ENCODE measurements at places on chromosomes 2 and 18.

DNA sequence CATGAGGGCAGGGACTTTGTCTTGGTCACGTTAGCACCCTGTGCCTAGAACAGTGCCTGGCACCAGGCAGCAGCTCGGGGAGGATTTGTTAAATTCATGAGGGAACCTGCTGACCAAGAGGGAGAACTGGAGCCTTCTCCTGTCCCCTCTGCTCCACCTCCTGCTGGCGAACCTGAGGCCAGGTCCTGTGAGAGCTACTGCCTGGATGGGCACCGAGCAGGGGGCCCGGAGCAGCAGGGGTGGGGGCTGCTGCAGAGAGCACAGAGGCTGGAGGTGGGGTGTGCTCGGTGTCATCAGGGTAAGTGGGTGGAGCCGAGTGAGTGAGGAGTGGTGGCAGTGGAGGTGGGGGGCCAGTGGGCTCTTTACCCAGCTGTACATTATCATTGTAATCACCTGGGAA, 52.1 kb upstream of the FAHD2A start:
- DNase-seq = no peak

- DNase-seq = no peak
Observed at GRCh38 chr18:13378150-13378549, 159.6 kb downstream of the LDLRAD4 start.

DNA sequence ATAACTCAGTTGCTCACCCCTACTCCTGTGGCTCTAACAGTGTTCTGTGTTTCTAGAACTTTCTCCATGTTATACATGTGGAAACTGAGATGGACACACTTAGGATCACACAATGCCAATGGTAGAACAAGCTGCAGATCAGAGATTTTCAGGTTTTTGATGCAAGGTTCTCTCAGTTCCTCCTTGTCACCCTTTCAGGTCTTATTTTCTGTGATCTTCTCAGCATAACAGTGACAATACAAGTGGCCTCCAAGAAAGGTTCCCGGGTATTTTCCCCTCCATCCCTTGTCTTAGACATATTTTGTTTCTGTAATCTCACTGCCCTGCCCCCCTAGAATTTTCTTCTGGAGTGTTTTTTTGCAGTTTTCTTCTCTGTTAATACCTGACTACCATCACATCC, 6.2 kb upstream of the MGAT5 start:
- no peak for DNase-seq

DNA sequence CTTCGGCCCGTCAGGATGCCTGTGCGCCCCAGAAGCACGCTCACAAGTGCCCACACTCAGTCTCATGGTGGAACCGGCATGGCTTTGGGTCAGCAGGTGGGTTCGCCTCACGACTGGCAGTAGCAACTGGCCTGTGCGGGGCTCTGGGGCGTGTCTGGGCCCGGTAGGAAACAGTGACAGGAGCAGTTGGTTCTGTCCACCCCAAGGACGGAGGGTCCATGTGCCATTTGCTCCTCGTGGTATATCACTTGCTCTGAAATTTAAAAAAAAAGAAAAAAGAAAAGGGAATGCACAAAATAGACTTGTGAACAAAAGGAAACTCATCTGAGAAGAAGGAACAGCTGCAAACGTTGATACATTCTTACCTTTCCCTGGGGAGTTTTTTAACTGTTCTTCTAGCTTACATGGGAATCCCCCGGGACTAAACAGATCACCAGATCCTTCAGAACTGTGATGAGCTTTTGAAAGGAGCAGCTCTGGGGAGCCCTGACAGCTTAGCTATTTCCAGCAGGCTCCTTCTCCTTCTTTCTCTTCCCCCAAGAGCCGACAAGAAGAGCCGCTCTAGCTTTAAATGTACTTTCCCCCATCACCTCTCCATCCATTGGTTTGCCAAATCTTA, 42.8 kb downstream of the TRAPPC12 start:
- peak; percentile 36 for DNase-seq

DNA sequence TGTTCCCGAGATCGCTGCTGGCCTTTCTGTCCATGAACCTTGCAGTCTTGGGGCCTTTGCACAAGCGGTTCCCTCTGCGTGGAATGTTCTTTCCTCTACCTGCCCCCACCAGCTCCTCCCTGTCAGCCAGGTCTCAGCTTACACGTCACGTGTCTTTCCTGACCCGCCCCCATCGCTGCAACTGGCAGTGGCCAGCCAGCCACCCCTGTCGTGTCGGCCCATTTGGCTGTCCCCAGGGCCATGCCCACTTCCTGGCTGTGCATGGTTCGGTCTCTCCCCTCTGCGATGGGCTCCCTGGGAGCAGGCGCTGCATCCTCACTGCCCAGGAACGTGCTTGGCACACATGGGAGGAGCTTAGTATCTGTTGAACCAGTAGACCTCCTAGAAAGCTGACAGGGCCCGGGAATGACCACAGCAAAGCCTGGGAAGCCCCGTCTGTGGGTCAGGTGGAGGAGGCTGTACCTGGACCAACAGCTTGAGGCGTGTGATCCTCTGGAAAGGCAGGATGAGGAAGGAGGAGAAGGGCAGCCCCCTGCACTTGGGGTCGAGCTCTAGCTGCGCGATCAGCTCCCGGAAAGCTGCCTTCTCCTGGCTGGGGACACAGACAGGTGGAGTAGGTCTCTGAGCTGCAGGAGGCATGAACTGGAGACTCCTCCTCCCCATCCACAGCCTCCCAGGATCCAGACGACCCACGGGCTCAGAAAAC, 21.0 kb downstream of the SNORC start:
- DNase-seq = peak; percentile 27

GRCh38 chr2:38581193-38582147, 21.3 kb downstream of the HNRNPLL start:
- peak; percentile 88 for DNase-seq

DNA sequence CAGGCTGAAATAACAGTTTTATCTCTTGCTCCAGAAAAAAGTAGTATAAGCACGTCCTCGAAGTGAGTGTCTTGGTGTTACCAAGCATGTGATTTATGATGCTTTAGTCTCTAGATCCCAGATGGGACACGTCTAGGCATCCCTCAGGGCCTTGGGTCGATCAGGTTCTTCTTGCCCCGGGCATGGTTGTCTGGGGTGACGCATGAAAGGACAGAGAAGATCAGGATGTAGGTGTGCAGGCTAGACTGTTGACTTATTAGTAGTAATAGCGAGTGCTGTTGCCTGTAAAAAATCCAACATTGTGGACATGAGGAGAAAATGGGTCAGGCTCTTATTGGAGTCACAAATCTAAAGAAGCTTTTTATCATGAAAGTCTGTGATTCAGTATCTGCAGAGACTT, 94.0 kb upstream of the NFU1 start:
- DNase-seq = no peak

DNA sequence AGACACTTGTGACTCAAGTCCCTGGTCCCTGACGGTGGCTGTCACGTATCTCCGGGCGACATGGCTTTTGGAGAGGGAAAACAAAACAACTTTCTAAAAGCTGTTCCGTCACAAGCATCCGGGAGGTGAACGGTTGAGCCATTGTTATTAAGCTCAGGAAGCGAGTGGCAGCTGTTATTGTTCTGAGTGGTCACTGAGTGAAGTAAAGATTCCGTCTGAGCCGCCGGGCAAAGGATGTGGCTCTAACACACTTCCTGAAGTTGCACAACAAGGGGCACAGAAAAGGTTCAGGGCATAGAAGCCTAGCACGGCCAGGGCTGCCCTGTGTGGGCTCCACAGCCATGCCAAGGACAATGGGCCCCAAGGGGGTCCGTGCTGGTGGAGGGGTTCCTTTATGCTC, 24.3 kb downstream of the INPP5D start:
- no peak for DNase-seq

DNA sequence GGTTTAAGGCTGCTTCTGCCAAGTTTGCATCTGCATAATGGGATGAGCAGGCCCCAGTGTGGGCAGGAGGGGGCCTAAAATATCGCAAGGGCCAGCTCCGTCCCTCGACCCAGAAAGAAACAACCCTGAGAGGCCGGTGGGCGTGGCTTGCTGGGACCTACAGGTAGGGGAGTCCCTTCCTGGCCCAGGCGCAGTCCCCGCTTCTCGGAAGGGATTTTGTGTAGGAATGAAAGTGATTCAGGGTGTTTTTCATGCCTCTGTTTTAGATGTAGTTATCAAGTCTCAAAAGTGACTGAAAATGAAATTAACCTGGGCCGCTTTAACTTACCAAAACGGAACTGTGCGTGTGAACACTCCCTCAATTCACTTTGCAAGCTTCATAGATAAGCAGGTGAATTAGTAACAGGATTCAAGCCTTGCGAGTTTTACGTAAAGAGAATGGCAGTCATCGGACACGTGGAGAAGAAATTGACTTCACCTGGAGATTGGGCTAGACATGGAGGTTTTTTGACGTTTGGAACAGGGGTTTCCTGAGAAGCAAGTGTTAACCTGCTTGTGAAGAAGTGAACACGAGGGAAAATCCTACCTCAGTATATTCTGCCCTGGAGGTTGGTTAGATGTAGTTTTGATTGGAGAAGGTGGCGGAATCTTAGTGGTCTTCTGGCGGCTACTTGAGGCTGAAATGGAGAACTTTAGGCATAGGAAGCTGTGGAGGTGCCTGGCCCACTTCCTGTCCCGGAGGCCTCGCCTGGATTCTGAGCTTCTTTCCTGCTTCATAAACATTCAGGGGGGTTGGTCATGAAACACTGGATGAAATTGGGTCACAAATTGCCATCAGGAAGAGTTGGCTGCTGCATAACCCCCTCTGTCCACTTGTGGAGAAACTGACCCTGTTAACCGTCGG, 1.7 kb downstream of the NCK2 start:
- peak; percentile 38 for DNase-seq

GRCh38 chr2:106336737-106337136, 131.5 kb downstream of the RGPD3 start:
- no peak for DNase-seq

- DNase-seq = no peak
Observed at GRCh38 chr2:31411771-31412170, 2.8 kb downstream of the XDH start.

DNA sequence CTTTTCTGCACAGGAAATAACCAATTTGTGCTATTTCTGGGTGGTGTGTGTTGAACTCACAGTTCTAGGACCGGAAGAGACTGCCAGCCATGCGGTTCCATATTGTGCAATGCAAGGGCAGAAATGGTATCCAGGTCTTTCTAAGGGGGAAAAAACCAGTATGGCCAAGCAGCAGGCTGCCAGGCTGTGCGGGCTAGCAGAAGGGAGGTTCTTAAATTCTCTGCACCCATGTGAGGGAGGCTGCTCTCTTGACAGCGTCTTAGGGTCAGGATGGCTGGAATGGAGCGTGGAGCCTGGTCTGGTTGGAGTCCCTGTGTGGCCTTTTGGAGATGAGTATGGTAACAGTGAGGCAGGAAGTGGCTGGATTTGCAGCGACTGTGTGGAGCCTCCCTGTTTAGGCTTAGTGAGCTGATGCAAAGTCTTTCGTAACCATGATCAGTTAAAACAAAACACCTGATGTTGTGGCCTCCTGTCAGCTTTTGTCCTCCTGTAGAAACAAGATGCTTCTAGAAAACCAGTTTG, 52.6 kb downstream of the NCK2 start:
- DNase-seq = no peak

DNA sequence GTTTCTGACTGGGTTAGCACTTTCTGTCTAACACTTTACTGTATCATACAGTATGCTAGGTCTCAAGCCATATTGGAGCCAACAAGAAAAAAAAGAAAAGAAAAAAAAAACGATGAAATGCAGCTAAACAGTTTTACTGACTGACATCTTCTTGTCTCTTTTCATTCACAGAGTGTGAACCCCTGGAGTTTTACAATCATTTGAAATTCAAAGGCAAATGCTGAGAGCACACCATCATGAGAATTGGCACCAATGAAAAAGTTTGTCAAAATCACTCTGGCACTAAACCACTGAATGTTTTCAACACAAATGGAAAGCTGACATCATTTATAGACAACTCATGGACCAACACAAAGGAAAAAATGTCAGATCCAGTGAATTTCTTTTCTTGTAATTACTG, 513.3 kb downstream of the LRRTM4 start:
- DNase-seq = no peak

DNA sequence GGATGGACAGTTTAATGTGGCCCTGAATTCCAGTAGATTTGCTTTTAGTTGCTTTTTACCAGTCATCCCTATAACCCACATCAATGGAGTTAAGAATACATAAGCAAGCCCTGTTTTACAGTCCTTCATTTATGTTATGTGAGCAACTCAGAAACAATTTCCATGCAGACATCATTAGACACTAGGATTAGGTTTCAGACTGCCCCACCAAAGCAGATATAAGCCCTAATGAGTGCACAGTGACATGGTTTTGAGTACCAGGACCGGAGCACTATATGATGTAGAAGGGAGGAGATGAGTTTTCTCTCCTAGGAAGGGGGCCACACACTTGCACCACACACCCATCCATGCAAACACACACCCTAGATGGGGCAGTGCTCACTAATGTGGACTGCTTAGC, 15.5 kb downstream of the KCNS3 start:
- DNase-seq = no peak

DNA sequence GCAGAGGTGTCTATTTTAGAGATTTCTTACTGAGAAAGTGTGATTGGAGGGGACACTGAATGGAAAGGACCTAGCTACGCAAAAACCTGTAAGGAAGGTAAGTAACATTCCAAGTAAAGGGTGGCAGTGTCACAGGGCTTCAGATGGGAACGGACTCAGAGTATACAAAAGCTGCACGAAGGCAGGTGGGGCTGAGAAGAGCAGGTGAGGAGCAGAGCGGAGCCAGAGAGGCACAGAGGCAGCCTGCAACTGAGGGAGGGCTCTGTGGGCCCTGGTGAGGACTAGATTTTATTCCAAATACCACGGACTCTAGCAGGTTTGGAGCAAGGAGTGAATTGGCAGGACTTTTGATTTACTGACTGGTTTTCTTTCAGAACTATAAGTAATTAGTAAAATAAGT, 331.3 kb upstream of the PKDCC start:
- no peak for DNase-seq

GRCh38 chr18:55861266-55861665, 273.3 kb upstream of the TCF4 start:
- DNase-seq = peak; percentile 17

DNA sequence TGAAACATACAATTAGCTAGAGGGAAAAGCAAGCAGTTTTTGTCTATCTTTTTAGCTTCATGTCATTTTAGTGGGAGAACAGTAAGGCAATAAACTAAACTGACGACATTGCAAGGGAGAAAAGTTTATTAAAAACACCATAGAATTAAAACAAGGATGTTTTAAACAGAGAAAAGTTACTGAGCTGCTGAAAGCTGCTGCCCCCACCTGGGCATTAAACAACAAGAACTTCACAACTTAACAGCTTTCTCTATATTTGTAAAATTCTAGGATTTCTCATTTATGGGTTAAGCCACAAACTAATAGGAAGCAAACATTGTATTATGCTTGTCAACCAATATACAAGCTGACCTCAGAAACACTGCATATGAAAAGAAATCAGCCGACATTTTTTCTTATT, 289.2 kb downstream of the ERBB4 start:
- no peak for DNase-seq

GRCh38 chr2:206920310-206920709, 19.0 kb upstream of the CPO start:
- DNase-seq = no peak

DNA sequence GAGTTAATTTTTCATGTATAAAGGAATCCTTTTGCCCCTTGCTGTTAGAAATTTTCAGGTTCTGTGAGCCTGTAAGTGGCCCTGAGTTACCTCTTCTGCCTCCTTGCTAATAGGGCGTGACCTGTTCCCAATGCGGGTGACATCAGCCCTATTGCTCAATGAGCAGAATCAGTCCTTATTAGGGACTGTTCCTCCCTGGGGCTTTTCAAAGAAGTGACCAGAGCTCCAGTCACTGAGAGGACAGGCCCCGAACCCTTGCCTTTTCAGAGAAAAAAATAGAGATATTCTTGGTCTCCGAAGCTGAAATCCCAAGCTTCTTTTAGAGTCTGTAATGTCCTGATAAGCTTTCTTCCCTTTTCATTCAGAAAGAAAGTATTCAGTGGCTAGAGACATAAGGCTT, 8.2 kb upstream of the APOB start:
- no peak for DNase-seq
